ENCODE measurements at places on chromosomes 13 and 19.

GRCh38 chr13:50167967-50168366, 152.7 kb downstream of the KCNRG start:
- no peak for DNase-seq

DNA sequence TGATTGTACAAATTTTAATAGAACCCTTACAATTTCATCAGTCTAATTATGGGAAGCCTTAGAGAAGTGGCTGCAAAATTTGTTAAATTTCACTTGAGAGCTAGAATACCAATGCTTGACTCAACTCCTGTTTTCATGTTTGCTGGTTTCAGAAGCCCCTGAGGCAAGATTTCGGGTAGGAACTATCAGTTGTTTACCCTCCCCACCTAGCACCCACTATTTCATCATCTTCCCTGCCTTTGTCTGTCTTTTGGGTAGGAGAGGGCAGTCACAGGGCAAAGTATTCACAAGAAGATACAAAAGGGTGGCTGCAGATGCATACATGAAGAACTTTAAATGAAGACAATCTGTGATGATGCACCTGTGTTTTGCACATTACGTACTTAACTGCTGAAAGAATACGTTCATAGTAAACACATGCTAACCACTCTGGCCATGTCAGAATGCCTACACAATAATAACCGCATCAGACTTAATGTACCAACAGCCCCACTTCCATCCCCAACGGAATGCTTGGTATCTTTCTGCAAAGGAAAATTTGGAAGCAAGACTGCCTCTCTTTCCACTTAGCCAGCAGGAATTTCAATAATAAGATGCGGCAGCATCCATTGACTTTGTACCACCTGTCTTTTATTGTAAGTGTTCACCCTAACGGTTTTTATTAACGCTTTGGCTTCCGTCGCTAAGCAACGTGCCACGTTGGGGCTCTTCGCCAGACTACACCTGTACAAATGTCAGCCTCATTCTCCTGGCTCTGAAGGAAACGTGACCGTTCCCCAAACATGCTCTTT, 30.4 kb downstream of the TPT1 start:
- no peak for DNase-seq

- DNase-seq, result no peak
These were observed 25.8 kb upstream of the MEDAG start for GRCh38 chr13:30880151-30880855.

- no peak for DNase-seq
These were observed 385.5 kb downstream of the NDFIP2 start for GRCh38 chr13:79866436-79866835.

- DNase-seq, result no peak
These were observed 30.8 kb downstream of the TMED1 start for GRCh38 chr19:10805065-10805757.

DNA sequence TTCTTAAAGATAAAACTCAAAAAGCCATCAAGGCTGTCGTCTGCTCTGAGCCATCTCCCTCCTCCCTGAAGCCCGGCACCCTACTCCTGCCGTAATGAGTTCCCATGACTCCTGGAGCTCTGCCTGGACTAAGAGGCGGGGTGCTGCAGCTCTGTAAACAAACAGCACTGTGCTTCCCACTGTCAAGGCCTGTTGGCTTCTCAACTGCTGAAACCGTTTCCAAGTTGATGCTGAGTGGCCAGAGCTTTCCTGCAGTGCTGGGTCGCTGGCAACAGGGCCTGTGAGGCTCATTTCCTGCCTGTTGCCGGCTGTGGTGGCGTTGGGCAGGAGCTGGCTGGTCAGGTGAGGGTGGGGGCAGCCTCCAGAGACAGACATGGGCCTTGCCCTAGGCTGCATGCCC, 26.7 kb upstream of the ISYNA1 start:
- no peak for DNase-seq

- no peak for DNase-seq
These were observed 18.3 kb downstream of the CKM start for GRCh38 chr19:45304141-45304926.

DNA sequence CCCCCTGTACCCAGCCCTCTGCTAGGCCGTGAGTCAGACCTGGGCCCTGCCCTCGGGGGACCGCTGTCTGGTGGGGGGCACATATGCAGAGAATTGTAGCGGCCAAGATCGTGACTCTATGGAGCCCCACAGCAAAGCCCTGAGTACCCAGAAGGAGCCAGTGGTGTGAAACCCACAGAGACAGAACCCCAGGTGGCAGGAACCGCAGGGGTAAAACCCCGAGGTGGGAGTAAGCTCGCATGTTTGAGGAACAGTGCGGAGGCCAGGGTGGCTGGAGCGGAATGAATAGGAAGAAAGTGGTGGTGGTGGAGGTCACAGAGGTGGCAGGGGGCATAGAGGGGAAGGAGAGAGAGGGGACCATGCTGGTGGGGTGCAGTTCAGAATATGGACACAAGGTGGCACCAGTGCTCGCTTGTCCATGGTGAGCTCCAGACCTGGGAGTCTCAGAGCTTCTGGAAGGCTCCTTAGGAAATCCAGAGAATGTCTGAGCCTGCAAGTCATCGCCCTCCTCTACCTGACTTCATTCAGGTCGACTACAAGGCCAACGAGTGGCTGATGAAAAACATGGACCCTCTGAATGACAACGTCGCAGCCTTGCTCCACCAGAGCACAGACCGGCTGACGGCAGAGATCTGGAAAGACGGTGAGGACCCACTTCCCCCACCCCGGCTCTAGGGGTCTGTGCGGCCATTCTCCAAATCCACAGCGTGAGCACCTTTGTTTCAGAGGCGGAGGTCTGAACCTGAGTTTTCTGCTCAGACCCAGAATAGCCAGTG, 48.9 kb downstream of the MYH14 start:
- no peak for DNase-seq

- DNase-seq, result no peak
These were observed 7.0 kb downstream of the CUL4A start for GRCh38 chr13:113216254-113217048.

DNA sequence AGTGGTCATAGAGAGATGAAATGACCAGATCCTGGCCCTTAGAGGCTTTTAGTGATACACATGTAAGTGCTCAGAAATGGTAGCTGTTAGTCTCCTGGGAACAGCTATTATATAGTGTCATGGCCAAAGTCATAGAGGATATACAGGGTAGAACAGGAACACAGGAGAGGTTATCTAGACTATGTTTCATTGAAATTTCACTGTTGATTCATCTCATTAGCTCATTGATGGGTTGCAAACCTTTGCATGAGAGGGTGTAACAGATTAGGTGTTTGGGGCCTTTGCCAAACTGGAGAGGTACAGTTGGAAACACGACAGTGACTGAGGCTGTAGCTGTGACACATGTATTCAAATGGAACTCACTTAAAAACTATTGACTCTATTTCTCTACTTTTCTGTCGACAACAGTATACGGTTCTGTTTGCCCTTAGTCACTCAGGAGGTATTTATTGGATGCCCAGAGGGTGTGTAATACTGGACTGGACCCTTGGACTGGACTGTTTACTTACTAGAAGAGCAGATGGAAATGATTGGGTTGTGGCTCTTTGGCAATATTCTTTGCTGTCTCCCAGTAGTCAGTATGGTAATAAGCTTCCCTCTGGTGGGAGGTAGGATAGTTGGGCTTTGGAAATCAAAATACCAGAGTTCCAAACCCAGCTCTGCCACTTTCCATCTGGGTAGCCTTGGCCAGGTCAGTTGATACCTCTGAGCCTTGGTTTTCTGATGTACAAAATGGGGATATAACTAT, 29.8 kb downstream of the ARHGAP35 start:
- DNase-seq, result no peak

GRCh38 chr13:50599927-50600326, 243.6 kb downstream of the DLEU7 start:
- DNase-seq, result no peak

- no peak for DNase-seq
These were observed 5.8 kb upstream of the DNM2 start for GRCh38 chr19:10712045-10712444.

DNA sequence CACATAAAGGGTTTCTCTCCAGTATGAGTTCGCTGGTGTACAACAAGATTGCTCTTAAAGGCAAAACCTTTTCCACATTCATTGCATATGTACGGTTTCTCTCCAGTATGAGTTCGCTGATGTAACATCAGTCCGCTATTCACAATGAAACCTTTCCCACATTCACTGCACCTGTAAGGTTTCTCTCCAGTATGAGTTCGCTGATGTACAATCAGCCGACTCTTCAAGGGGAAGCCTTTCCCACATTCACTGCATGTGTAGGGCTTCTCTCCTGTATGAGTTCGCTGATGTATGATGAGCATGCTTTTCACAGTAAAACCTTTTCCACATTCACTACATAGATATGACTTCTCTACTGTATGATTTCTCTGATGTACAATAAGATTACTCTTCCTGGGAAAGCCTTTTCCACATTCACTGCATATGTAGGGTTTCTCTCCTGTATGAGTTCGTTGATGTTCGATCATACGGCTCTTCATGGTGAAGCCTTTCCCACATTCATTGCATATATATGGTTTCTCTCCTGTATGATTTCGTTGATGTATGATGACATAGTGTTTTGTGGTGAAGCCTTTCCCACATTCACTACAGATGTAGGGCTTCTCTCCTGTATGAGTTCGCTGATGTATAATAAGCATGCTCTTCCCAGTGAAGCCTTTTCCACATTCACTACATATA, 6.0 kb upstream of the ZNF614 start:
- no peak for DNase-seq

- DNase-seq, result no peak
These were observed 9.0 kb upstream of the ACTN4 start for GRCh38 chr19:38638461-38638860.

GRCh38 chr13:22757530-22758120, 423.2 kb upstream of the SGCG start:
- no peak for DNase-seq

Data from left renal cortex interstitium (tissue), 4 donors.